Cortex of kidney (tissue), 1 donor: ENCODE measurements at places on chromosomes 7 and 10.

DNA sequence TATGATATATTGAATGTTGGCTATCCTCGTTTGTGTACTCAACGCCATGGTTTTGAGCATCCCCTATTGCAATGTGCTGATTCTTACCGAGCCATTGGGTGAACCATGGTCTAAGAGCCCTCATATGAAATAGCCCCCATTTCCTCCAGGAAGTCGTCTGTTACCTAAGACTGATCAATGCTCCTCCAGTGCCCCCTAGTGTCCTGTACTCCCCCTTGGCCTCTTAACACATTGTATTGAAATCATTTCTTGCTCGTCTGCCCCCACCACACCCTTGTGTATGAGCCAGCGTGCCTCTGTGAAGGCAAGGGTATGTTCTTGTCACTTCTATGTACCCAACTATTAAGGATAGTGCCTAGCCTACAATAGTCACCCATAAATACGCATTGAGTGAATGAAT lies 11.2 kb upstream of the SLC35B4 start:
- DNase-seq, result no peak

- no peak for DNase-seq
Measured at GRCh38 chr10:3639546-3639945, 145.5 kb downstream of the KLF6 start.

DNA sequence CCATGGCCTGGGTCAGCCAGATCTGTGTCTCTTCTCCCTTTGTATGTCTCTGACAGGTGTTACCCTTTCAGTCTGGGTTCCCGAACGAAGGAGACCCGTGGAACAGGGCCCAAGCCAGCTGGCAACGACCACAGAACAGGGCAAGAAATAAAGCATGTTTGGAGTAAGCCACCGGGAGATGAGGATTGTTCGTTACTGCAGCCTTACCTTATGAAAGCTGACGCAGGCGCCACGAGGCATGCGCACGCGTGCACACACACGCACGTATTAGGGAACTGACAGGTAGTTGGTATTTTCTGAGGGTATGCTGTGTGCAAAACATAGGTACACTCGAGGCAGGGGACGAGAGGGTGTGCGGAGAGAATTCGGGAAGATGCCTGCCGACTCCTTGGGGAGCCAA lies 46.4 kb upstream of the ENO4 start:
- DNase-seq, result no peak

GRCh38 chr10:92572362-92573090 lies 1.4 kb downstream of the IDE start:
- DNase-seq, result no peak

- no peak for DNase-seq
Measured at GRCh38 chr7:75033064-75033463, 40.5 kb downstream of the RCC1L start.

- no peak for DNase-seq
Measured at GRCh38 chr7:78139335-78139734, 340.8 kb downstream of the PHTF2 start.

DNA sequence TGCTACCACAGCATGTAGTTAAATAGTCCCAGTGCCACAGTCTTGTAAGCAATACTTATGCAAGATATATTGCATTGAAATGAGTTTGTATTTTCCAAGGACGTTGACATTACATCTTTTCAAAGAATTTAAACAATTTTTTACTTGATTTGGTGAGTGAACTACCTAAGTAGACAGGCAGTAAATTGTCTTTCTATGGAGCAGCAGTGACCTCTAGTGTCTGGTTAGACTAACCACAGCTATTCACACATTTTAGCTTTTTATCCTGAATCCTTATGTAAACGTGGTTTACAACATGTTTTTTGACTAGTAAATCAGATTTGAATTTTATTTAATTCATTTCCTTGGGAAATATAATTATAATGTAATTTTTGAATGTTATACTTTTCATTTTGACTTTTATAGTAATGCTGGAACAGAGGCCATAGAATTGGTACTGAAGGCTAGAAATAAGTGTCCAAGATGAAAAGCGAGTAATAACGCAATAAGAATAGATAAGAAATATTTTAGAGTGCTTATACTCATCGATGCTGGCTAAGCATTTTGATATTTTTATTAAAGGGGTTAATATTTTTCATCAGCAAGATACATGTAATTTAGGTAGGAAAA lies 5.6 kb downstream of the LRRTM3 start:
- no peak for DNase-seq

DNA sequence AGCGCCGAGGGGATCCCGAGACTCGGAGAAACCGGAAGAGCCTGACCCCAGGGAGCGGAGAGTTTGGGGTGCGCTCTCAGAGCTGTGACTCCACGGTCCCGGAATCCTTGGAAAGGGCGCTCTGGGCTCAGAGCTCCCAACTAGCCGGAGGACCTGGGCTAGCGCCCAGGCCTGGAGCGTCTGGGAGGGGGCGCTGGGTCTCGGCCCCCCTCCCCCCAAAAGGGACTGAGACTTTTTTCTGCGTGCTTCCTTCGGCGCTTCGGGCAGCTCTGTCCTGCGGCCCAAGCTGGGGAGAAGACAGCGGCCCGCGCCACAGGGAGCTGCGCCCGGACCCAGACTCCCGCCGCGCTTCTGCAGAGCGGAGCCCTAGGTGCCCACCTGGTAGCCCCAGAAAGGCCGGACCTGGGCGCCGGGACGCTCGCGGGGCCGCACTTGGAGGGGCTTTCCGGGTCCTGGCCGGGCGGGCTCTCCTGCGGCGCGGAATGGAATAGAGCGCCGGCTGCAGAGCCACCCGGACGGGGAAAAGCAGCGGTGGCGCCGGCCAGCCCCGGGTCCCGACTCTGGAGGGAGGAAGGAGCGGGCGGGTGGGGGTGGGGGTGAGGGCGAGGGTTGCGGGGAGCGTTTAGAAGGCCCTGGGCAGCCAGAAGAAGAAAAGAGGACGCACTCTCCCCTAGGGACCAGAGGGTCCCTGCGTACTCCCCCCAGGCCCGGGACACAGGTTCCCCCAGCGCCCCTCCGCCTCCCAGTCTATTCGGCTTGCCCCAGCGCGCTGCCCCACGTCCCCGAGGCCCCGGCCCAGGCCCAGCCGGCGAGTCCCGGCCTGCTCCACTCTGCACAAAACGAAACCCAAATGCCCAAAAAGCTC lies 4.7 kb downstream of the ZNF503 start:
- DNase-seq, result no peak

- no peak for DNase-seq
Measured at GRCh38 chr7:24921362-24921679, 58.7 kb downstream of the OSBPL3 start.

DNA sequence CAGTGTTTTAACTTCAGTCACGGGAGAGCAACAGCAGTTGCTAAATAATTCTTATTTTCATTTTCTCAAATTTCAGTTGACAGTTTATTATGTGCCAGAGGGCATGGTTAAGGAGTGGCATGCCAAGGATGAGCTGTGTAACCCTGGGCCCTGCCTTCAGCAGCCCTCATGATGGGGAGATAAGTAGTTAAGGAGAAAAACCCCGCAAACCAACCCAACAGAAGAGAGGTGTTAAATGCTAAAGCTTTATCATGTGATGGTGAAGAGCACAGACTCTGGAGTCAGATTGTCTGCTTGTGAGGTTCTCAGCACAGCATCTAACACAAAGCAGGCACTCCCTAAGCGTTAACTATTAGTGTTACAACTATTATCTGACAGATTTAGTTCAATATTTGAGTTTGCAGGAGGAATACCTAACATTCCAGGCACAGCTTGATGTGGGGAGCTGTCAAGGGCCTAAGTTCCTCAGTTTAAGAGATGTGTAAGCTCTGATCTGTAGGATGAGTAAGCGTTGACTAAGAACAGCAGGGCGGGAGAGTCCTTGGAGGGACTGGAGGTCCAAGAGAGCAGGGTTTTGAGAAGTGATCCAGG lies 29.6 kb downstream of the STAM start:
- no peak for DNase-seq

DNA sequence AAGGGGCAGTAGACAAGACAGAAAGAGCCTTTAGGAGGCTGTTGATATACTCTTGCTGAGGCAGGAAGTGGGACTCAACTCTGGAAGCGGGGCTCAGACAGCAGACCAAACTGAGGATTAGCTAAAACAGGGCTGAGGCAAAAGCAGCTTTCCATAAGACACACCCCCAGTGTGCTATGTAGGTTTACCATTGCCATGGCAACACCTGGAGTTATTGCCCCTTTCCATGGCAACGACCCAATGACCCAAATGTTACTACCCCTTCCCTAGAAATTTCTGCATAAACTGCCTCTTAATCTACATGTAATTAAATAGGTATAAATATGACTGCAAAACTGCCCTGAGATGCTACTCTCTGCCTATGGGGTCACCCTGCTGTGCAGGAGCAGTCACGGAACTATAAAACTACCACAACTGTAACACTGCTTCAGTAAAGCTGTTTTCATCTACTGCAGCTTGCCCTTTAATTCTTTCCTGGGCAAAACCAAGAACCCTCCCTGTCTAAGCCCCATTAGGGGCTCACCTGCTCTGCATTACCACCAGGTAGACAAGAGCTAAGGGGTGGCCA lies 348.4 kb upstream of the PODXL start:
- no peak for DNase-seq

GRCh38 chr7:2633538-2634266 lies 1.9 kb downstream of the TTYH3 start:
- DNase-seq, result no peak

DNA sequence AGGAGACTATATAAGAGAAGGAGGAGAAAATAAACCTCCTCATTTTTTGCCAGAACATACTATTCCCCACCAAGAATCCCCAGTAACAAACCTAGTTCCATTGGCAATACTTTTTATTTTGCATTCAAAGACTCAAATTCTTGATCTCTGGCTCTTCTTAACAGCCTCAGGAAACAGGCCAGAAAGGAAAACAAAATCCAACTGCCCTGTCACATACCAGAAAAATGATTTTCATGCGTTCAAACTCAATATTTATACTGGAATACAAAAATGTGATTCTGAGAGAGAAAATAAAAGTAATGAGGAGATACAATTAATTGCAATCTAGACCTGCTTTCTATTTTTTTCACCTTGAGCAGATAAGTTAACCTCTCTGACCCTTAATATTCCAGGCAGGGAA lies 435.9 kb upstream of the AUTS2 start:
- no peak for DNase-seq

DNA sequence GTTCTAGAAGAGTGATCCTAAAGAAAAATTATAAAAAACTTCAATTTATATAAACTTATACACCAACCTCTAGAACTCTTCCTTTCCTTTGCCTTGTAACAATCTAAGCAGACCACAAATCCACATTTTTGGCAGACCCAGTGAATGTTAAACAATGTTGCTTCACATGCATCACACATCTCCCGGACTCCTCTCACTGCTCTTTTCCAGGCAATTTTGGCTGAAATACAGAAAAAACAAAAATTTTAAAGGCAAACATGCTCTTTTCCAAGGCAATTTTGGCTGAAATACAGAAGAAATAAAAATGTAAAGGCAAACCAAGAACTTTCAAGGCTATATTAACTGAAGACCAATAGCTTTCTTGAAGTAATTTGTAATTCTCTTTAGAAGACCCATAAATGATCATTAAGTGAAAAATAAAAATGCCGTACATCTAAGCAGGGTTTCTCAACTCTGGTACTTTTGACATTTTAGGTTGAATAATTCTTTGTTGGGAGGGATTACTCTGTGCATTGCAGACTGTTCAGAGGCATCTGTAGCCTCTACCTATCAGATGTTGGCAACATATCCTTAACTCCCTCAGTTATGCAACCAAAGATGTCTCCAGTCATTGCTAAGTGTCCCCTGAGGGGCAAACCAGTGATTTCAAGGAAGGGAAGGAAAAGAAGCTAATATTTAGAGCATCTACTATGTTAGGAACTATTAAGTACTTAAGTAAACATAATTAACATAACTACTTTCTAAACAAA lies 64.4 kb downstream of the NRBF2 start:
- no peak for DNase-seq

DNA sequence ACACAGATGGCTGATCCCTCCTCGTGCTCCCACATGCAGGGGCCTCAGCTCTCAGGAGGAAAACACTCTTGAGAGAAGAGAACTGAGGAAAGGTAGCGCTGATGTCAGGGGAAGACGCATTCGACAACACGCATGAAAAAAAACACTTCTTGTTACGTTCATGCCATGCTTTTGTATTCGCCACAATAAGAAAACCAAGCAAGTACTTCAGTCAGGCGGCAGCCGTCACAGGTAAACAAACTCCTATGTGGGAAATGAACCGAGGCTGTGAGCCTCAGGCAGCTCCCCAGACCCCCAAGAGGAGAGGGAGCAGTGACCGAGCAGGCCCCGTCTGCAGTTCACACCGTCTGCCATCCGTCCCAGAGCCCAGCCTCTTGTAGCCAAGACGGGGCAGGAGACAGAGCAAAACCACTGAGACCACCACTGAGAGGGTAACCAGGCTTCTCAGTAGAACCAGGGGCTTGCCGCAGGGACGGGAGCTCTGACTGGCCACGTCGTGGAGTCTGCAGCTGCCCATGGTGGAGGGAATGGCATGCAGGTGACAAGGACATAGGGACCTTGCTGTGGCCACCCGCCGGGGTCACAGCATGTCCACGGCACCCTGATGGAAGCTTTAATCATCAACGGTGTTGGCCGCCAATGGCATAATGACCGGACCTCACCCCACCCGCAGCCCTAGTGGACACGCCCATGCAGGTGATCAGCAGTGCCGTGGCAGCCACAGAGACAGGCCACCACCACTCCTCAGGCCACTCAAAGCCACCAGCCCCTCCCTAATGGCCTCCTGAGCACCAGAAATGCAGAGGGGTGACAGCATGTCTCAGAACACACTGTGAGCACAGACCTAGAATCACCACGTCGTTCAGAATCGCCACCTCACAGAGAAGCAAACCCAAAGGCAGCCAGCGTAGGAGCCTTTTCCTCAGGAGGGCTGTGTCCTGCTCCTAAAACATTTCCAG lies 304.3 kb downstream of the PTPRN2 start:
- no peak for DNase-seq

- no peak for DNase-seq
Measured at GRCh38 chr10:74825371-74826141, 844 bp upstream of the KAT6B start.

- DNase-seq, result no peak
Measured at GRCh38 chr10:100743626-100744135, 1.7 kb upstream of the PAX2 start.

DNA sequence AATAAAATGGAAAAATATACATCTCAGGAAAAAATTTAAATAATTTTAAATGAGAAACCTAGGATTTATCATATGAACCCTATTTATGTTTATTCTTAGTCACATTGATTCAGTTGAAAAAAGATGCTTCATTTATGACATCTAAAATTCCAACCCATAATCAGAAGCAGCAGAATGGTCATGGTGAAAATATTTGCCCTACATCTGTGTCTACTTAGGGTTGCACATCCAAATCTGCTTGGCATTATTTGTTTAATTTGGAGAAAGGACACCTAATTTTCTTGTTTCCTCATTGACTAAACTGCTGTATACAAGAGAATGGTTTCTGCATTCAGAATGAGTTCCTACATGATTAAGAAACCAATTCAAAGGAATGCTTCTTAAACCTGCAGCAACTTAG lies 72.9 kb upstream of the SKAP2 start:
- DNase-seq, result no peak

GRCh38 chr7:35818513-35818912 lies 17.7 kb downstream of the SEPTIN7 start:
- DNase-seq, result no peak

- no peak for DNase-seq
Measured at GRCh38 chr7:3861941-3862340, 560.9 kb downstream of the SDK1 start.
